Calu3 (cell line): ENCODE measurements at places on chromosomes 5 and 9. TPM values are rescaled to one million over a fixed set of nuclear protein-coding genes. Genes with fewer than 3 reads are reported as not detected.

The FLT4 gene
- total RNA-seq, result not detected in 2 replicates

The SLC27A6 gene
- total RNA-seq, result not detected in 2 replicates

The ITK gene
- not detected in 2 replicates for total RNA-seq

The LHX3 gene
- total RNA-seq, result not detected in 2 replicates

DNA sequence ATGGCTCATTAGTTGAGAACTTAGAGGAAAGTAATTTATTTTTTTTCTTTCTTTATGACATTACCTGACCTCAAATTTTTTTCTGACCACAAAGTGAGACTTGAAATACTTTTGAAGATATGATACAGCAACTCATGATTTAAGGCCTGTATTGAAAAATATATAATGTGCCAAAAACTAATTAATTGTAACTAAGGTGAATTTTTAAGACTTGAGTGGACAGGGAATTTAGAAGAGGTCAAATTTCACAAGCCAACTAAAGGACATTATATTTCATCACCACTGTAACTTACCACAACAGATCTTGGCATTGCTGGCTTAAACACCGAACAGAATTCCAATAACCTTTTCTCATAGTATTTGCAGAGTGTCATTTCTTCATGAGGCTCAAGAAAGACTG lies 1.8 kb downstream of the CCNH start:
- no peak for DNase-seq

The ADGRV1 gene
- total RNA-seq, result 1.8 and 3.5 TPM in 2 replicates

The FBP2 gene
- total RNA-seq, result not detected in 2 replicates

- DNase-seq, result no peak
Measured at GRCh38 chr9:110950041-110950645, 88.1 kb downstream of the LPAR1 start.
